Stimulated activated CD4-positive, alpha-beta T cell treated with anti-CD3 and anti-CD28 coated beads, Interleukin-15, amount 100 ng/mL, for 1 hour (primary cell): ENCODE measurements at places on chromosomes 12 and 14.

- peak; percentile 22 for DNase-seq
Measured at GRCh38 chr12:89525305-89525823, 483 bp downstream of the POC1B start.

- no peak for DNase-seq
Measured at GRCh38 chr14:104689881-104690711, 678 bp downstream of the INF2 start.

DNA sequence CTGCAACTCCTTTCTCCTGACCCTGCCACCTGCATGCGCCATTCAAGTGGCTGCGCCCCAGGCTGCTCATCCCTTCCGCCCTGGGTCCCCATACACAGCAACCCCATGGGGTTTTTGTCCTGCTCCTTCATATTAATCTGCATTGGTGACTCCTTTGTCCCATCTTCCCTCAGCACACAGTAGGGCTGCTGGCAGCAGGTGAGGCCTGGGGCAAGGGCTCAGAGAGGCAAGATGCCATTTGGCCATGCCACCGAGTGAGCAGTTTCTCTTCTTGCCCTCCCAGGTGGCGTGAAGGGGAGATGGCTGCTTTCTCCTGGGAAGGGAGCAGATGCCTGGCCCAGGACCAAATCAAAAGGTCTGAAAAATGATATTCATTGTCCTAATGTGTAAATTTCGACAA, 9.1 kb downstream of the RTL1 start:
- DNase-seq = no peak

DNA sequence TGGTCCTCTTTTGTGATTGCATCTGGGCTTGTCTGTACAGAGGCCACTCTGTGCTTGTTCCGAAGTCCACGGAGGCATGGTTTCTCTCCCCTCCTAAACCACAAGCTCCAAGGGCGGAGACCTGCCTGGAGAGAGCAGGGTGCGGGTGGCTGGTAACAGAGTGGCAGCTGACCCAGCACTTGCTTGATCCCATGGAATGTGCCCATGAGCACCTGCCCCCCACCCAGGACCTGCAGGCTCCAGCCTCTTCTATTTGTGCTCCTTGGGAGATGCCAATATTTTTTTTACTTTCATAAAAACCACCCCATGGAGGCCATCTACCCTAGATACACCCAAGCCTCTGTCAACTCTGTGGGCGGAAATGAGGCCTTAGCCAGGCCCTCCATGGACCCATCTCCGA, 104.7 kb downstream of the PRMT8 start:
- DNase-seq = no peak

DNA sequence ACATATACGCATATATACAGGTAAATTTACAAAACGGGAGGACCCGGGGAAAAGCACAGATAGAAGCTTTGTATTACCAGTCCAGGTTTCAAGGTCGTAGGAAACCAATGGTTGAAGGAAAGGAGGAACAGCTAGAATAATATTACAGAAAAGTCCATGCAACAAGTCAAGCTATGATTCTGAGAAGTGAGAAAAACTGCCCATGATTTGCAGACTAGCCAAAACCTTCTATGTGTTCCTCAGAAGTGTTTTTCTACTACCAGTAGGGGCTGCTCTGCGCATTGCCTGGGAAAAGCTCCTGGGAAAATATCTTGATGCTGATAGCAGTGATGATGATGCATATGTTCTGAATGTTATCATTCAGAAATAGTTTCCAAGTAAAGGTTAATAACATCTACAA, 2.2 kb downstream of the PDZRN4 start:
- DNase-seq = no peak

DNA sequence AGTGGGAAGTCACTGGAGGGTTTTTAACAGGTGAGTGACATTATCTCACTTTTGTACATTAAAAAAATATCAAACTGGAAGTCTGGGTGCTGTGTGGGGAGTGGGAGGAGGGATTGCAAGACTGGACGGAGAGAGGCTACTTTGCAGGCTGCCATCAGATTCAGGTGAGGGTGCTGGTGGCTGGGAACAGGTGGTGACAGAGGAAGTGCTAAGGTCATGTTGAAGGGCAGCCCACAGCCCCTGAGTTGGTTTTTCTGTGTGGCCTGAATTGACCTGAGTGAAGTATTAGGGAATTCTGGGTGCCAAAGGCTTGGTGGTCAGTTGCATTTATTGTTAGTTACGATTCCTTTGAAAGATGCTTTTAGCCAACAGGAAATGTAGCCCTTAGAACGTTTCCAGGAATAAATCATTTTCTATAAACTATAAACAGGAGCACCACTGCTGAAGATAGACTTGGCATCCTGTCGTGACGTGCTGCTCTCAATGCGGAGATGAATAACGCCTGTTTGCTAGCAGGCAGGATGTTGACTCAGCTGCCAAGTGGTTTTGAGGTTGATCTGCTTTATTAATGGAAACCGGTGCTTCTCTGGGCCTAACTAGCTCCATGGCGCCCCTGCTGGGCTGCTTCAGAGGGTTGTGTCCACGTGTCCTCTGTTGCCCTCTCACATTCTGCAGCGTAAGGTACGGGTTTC, 707.5 kb upstream of the TMEM132C start:
- peak; percentile 8 for DNase-seq
